HepG2 (cell line): ENCODE measurements at places on chromosomes 12 and 14. TPM values are rescaled to one million over a fixed set of nuclear protein-coding genes. Genes with fewer than 3 reads are reported as not detected.

The EPS8 gene
- polyA plus RNA-seq = 37.1 and 39.2 TPM in 2 replicates

The CIT gene
- 6.0 and 7.7 TPM in 2 replicates for polyA plus RNA-seq

The DICER1 gene
- 23.6 and 31.8 TPM in 2 replicates for polyA plus RNA-seq

The NID2 gene
- polyA plus RNA-seq = 0.11 TPM in 1 of 2 replicates, not detected in the other

The CDCA3 gene
- 21.8 and 32.7 TPM in 2 replicates for polyA plus RNA-seq

The JPH4 gene
- 0.08 and 0.16 TPM in 2 replicates for polyA plus RNA-seq

The BCL2L14 gene
- 0.22 TPM in 1 of 2 replicates, not detected in the other for polyA plus RNA-seq

The CD69 gene
- not detected in 2 replicates for polyA plus RNA-seq

The EML1 gene
- polyA plus RNA-seq = 0.25 and 0.59 TPM in 2 replicates

The ZNF740 gene
- 19.0 and 22.0 TPM in 2 replicates for polyA plus RNA-seq

DNA sequence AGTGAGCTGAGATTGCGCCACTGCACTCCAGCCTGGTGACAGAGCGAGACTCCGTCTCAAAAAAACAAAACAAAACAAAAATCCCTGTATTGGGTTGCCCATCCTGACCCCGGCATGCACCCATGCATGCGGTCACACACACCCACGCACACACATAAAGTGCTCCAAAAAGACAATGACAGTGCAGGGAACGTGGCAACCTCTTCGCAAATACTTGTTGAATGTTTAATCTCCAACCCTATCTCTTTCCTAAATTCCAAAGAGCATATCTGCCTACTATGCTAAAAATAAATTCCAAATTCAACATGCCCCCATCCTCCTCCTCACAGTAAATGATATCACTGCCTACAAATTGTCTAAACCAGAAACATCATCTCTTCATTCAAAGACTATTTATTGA, 13.5 kb downstream of the SLC7A7 start:
- no peak for DNase-seq

DNA sequence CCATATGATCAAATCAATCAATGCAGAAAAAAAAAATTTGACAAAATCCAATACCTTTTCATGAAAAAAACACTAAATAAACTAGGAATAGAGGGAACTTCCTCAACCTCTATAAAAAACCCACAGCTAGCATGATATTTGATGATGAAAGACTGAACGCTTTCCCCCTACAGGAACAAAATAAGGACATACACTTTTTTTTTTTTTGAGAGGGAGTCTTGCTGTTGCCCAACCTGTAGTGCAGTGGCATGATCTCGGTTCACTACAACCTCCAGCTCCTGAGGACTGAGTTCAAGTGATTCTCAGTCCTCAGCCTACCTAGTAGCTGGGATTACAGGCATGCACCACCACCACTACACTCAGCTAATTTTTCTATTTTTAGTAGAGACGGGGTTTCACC, 17.9 kb upstream of the CAMKK2 start:
- DNase-seq = no peak

DNA sequence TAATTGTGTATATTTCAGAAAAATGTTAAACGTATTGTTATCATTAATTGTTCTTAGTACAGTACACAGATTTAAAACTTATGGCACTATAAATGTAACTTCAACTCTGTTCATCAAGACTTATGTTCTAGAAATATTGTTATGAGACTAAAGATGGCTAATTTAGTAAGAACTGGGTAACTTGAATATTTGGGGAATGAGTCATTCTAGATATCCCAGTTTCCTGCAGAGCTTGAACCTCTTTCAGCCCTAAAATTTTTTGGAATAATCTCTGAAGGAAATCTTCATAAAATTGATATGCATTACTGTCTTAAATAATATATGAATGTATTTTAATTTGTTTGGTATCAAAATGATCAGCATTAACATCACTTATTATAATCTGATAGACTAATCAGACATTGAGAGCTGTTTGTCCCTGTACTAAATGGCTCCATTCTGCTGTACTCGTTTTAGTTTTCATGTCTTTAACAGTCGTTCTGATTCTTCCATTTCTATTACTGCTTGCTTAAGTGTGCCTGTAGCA, 87.1 kb downstream of the VEZT start:
- no peak for DNase-seq

- DNase-seq = no peak
These were observed 11.1 kb upstream of the CNTN1 start for GRCh38 chr12:40681148-40681547.

DNA sequence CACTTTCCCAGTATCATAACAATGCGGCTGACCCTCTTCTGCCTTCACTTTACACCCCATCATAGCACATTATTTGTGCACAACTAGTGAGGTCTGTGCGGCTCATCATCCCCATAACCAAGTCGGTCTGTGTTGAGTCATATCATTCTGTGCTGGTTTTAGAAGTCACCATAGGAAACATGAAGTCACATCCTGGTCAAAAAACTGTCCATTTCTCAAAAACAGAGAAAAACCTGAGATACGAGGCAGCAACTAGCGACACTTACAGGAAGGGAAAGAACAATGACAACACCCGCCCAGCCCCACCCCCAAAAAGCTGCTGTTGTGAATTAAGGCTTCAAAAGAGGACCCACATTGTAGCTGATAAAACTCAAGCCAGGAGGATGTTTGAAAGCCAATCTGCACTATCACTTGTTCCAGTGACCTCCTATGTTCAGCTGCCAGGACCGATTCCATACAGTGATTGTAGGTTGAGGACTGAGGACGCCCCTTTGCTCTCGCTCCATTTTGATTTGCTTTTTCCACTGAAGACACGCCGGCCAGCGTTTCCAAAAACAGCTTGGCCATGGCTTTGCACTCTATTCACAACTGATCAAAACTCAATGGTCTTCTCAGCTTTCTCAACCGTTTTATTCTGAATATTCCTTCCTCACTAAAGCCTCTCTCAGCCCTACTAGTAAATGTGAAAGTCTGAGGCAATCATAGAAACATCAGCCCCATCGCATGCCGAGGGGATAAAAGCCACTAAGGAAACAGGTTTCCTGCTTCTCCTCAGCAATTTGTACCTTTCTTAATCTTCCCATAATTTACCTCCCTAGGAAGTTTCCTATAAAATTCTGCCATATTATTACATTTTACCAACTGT, 87.5 kb downstream of the DUSP16 start:
- DNase-seq = no peak

DNA sequence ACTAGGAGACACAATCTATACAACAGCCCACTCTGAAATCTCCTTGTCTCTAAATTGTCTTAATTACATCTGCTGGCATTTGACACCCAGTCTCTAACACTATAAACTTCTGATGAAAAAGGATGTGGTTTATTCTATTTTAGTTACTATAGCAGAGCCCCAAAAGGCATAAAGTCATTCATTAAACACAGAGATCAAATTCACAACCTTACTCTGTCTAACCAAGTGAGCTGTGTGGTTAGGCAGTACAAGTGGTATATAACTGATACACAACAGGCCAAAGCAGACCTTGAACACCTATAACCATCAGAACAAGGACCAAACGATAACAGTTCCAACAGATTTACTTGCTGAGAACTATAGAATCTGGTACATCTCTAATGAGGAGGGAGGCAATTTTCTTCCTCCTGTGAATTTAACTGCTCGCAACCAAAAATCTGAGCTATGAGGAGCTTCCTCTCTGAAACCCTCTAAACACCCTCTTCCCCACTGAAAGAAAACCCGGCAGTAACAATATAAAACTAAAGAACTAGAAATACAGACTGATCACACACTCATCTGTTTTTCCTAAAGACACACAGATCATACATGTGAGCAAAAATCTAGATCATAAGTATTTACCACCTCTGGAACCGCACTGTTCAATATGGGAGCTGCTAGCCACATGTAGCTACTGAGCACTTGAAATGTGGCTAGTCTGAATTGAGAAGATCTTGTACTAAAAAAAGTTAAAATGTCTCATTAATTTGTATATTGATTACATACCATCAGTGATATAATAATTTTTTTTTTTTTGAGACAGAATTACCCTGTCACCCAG, 17.7 kb downstream of the SPPL3 start:
- DNase-seq = no peak

DNA sequence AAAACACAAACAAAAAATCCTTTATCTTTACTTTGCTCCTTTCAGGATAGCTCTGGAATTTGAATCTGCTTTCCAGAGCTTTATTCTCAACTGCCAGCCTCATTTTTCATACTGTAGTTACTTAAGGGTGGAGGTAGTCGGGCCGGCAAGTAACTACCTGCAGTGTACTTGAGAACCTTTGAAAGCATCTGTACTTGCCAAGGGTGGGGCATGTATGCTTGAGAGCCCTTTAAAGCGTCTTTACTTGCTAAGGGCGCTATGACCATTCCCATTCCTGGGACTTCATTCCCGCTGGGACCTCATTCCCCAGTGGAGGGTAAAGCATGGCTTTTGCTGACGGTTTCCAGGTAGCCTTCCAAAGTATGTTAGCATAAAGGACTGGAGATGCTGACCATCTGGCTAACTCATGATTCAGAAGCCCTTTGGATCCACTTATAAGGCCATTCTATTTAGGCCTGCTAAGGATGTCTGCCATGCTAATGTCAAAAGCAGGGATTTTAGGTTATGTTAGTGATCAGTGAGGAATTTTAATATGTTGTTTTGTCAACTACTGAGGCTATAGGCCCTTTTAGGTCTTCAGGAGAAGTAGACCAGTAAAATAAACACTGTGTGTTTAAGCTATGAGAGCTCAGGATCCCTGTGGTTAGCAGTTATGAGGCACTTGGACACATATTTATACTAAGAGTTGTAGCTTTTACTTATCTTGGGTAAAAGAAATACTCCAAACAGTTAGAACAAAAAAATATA, 74.9 kb downstream of the CRADD start:
- DNase-seq = no peak

- no peak for DNase-seq
These were observed 15.4 kb upstream of the SELPLG start for GRCh38 chr12:108649126-108649525.

GRCh38 chr12:59668674-59669073, 72.8 kb downstream of the SLC16A7 start:
- DNase-seq = no peak

DNA sequence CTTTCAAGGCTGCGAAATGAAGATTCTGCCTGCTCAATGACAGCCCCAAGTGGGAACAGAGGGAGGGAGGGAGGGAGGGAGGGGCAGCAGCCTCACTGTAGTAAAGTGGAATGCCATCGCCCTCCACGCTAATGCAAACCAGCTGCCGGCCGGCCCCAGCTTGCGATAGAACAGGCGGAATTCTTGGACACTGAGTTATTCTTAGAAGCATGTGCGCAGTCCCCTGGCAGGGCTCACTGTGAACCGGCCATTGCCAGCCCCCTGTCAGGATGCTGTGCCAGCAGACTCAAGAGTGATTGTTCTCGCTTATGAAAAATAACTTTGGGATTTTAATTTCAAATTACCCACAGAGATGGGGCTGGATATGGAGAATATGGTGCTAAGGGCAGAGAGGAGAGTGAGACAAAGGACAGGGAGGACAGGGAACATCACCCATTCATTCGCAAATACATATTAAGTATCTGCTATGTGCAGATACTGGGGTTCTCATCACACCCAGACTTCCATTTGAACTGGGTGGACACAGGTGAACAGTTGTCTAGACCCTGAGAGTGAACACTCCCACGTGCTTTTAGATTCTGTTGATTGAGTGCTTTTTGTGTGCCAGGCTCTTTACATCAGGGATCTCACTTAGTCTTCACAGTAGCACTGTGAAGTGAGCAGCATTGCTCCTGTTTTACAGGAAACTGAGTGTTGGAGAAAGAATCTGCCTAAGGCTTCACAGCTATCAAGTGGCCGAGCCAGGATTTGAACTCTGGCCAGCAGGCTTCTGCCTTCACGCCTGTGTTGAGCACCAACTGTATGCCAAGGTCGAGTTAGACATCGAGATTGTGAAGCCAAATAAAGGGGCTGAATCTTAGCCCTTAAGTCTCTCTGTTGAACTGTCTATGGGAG, 192.9 kb downstream of the C12orf75 start:
- DNase-seq = no peak

GRCh38 chr12:61536117-61536516, 724.1 kb upstream of the USP15 start:
- DNase-seq = no peak

DNA sequence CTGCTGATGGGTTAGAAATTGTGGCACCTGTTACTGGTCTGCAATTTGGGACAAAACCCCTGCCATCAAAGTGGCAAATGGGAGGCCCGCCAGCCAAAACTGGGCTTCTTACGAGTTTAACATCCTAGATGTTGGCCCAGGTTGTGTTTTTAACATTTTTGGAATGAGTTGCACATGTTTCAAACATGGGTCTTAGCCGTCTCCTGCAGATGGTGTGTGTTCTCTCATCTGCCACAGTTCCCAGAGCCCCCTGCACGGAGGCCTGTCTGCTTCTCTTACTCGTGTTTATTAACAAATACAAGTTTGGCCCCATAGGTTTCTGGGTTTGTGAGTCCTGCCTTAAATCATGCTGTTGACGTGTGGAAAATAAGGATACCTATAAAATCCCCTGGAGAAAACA, 46.5 kb downstream of the CACNA2D4 start:
- DNase-seq = no peak

DNA sequence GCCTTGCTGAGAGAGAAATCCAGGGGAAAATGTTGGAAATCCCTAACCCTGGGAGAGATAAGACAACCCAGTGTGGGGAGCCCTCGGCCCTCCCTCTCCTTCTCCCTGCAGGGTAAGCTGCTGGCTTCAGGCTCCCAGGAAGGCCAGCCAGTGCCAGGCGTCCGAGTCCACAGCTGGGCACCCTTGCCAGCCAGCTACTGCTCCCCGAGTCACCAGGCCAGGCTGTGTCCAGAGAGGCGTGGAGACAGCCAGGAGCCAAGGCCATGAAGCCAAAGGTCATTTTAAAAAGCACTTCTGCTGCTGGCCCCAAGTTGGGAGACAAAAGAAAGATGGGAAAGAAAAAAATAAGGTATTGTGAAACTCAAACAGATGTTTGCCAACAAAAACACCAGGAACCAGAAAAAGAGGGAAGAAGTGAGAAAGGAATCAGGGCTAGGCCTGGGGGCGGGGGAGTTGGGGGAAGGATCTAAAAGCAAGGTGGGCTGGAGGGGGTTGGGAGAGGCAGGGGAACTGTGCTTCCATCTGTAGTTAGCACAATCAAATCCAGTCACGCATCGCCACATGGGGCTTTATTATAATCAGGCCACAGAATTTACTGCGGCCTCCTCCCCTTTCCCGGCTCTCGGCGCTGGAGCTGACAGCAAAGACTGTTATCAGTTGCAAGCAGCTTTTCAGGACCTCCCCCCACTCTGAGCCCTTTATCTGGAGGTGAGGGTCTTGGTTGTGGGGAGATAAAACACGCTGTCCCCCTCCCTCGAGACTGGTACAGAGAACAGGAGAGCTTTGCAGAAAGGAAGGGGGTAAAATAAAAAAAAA, 33.5 kb downstream of the RBM19 start:
- peak; percentile 14 for DNase-seq

DNA sequence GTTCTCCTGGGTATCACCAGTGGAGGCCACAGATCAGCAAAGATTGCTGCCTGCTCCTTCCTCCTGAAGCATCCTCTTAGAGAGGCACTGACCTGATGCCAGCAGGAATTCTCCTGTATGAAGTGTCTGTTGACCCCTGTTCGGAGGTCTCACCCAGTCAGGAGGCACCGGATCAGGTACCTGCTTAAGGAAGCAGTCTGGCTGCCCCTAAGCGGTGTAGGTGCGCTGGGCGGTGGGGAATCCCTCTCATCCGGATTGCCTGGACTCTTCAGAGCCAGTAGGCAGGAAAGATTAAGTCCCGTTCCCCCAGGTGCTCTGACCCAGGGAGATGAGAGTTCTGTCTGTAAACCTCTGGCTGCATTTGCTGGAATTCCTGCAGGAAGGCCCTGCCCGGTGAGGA, 455.2 kb downstream of the CCDC91 start:
- no peak for DNase-seq
